ENCODE measurements at places on chromosomes 2 and 18.

GRCh38 chr2:84697895-84698294 lies 181.6 kb downstream of the DNAH6 start:
- DNase-seq: no peak

GRCh38 chr2:98892871-98893270 lies 43.2 kb downstream of the CRACDL start:
- no peak for DNase-seq

DNA sequence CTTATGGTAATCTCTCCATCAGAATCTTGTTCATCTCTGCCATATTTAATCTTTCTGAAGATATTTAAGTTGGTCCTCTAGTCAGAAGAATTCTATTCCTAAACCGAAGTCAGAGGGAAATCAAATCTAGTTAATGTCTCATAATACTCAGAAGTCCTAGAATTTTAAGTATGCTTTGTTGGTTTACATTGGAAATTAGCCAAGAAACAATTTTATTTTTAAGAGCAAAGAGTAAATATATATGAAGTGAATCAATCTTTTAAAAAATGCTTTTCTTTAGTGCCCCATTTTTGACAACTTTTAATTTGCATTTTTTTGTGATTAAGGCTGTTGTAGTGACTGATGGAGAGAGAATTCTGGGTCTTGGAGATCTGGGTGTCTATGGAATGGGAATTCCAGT lies 38.1 kb downstream of the ME2 start:
- no peak for DNase-seq

DNA sequence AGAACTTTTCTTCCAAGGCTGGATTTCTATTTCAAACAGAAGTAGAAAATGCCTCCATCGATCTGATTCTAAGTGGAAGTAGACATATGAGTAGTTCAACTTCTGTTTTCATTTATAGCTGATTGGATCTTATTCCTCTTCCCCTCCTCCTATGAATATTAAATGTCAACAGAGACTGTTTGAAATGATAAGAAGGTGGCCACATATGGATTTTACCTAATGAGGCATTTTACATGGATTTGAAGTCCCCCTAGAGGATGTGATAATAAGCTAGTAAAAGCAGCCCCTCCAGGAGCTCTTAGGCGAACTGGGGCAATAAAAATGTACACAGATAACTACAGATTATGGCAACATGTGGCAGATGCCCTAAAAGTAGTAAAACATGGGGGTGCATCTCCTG lies 71.0 kb downstream of the UPP2 start:
- no peak for DNase-seq

DNA sequence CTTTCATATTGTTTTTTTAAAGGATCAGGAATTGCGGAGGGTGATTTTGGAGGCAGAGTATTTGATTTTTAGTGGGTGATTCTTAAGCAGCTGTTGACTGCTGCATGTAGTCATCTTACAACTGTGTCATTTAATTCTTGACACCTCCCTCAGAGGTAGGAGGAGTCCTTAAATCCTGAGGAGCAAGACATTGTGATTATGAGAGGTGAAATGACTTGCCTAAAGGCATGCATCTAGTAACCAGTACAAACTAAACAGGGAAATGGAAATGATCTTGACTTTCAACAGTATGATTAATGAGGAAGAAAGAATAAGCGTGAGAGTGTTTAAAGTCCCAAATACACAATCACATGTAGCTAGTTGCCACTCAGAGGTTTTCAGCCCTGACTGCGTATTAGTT lies 440.7 kb downstream of the THSD7B start:
- DNase-seq: no peak

- DNase-seq: no peak
These were observed 309.5 kb downstream of the PIK3C3 start for GRCh38 chr18:42264497-42264896.

DNA sequence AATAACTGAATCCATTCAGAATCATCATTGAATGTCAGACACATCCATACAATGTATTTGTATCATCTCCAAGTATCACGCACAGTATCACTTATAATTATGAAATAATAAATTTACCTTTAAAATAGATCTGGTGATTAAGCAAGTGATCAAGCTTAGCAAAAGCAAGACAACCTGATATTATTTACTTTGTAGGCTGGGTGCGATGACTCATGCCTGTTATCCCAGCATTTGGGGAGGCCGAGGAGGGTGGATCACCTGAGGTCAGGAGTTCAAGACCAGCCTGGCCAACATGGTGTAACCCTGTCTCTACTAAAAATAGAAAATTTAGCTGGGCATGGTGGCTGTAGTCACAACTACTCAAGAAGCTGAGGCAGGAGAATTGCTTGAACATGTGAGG lies 421.0 kb upstream of the NETO1 start:
- no peak for DNase-seq

DNA sequence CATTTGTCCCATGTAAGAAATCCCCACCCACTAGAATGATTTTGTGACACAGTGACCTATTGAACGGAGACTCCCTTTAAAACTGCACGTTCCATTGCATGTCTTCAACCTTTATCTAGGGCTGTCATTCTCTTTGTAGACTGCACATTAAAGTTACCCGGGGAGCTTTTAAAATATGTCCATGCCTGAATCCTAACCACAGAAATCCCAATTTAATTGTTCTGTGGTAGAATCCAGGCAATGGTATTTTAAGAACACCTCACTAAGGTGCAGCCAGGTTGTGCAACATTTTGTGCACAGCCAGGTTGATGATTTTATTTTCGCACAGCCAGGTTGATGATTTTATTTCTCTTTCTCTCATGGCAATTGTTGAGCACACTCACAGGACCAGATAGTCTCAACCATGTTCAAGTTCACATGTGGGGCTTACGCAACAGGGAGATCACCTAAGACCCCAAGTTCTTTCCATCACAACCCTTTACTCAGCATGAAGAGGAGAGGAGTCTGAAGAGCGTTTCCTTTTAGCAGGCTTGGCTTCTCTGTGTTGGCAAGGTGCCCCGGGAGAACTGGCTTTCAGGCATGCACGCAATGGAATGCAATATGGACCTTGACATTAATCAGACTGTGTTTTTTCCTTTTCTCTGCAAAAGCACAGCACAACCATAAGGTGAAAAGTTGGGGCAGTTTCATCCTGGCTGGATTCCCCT lies 467.3 kb upstream of the ETAA1 start:
- no peak for DNase-seq

GRCh38 chr2:232526372-232526941 lies 497 bp downstream of the CHRND start:
- no peak for DNase-seq

GRCh38 chr2:239824046-239824694 lies 201.0 kb downstream of the NDUFA10 start:
- peak; percentile 51 for DNase-seq

DNA sequence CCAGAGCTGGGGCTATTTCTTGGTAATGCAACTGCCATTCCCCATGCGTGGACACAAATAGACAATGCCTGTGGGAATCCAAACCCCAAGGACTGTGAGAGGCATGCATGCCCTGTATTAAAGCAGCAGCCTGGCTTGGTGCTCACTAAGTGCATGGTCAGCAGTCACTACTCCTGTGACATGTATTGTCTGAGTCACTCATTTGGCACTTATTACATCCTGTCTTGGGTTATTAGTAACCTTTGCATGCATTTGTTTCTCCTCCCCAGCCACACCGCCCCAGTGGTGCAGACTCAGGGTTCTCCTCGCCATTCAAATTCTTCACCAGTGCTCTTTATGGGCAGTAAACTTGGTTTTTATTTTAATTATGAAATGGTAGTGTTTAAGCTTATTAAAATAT lies 30.2 kb downstream of the PRKCE start:
- no peak for DNase-seq

DNA sequence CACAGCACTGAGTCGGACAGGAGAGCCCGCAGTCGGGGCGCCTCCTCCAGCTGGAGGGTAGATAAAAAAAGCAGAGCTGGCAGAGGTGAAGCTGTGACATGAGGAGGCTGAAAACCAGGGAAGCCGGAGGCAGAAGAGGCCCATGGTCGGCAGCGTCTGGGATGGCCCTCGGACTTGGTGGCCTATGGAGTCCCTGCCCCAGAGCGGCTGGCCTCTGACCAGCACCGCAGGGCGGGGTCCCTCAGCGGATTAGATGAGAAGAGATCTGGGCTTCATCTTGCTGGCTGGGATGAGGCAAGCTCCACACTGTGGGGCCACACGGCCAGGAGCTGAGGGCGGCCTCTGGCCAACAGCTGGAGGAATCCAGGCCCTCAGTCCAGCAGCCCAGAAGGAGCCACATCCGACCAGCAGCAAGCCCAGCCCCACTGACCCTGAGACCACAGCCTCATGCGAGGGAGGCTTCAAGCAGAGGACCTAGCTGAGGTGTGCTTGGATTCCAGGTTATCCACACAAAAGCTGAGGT lies 174.1 kb downstream of the EIPR1 start:
- no peak for DNase-seq

DNA sequence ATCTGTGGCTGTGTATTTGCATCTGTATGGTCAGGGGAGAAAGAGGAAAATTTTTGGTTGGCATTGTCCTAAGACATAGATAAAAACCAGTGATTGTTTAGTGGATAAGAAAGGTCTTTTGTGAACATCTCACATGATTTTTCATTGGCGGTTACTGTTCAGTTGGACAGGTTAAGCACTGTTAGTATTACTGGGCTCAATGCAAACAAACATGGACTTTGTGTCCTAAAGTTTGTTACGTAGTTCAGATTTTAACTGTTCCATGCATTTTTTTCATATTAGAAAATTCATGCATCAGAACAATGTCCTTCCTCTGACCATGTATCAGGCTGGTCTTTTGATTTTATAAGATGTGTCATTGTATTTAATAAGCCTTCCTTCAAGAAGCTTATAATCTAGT lies 368.0 kb downstream of the MEIS1 start:
- DNase-seq: no peak

DNA sequence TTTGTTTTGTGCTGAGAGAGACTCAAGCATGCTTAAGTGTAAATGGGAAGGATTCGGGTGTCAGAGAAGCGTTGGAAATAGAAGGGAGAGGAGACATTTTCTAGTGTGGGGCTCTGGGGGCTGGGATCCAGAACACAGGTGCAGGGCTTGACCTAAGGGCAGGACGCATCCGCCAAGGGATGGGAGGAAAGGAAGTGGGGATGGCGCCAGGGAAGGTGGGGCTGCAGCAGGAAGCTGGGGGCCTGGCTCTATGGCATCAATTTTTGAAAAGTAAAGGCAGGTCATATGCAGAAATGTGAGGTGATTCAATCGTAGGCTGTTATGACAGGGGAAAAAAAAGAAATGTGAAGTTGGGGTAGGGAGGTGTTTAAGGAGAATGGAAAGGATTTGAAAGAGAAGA lies 143.2 kb upstream of the SERTAD2 start:
- DNase-seq: no peak

GRCh38 chr2:71858071-71858470 lies 289.6 kb downstream of the CYP26B1 start:
- no peak for DNase-seq

GRCh38 chr2:218925434-218925833 lies 34.0 kb upstream of the CDK5R2 start:
- no peak for DNase-seq

DNA sequence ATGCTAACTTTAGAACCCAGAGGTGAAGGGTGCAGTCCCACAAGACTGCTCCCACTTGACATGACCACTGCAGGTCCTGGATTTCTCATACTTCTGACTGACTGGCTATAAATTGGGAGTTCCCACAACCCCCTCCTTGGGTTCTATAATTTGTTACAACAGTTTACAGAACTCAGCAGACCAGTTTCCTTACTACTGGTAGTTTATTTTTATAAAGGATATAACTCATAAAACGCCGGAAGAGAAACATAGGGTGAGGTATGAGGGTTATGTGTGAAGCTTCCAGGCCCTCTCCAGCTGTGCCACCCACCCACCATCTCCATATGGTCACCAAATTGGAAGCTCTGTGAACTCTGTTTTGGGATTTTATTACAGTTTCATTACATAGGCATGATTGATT lies 839.6 kb downstream of the TSN start:
- no peak for DNase-seq

DNA sequence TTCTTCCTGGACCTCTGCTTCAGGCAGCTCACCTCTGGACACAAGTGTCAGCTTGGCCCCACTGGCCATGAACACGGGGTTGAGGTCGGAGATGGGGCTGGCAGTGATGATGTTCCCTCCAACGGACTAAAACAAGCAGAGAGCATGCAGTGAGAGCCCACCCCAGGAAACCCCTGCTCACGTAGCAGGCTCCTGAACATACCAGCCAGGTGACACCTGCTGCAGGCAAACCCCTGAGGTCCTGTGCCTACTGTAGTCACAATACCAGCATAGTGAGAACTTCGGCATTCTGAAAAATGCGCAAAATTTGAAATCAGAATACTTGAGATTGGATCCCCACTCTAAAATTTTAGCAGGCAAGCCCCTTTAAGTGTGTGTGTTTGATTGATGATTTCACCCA lies 32.9 kb downstream of the XDH start:
- DNase-seq: no peak

GRCh38 chr18:75775121-75775520 lies 347.6 kb upstream of the SMIM21 start:
- DNase-seq: no peak

DNA sequence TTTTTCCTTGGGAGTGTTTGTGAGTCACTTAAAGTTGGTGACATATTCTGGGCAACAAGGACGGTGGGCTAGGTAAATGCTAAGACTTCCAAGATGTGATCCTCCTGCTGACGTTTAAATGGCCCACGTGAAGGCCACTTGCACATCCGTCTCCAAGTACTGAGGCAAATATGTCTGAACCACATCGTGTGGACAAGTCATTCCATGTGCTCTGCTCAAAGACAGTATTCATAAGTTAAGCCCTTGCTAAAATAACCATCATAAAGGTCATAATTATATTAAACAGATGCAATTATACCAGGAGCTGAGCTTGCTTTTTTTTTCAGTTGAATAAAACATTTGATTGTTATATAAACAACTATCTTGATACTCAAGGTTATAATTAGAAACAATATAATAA lies 44.8 kb downstream of the SPP2 start:
- DNase-seq: no peak

DNA sequence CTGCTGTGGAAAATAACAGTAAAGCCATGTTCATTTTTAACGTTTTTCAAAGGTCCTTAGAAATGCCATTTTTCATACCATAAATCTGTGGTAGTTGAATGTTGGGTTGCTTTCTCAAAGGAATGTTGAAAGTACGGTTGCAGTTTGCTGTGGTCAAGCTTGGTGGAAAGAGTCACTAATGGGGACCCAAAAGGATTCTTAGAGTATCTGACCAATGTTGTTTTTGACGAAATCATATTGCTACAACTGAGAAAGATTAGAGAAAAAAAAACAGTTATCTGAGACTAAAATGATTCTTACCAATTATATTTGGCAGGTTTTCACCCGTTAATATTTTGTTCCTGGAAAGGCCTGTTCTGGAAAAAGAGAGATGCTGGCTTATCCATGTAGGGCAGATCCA lies 439.5 kb upstream of the ETAA1 start:
- DNase-seq: no peak

- DNase-seq: no peak
These were observed 11.9 kb upstream of the SLC14A1 start for GRCh38 chr18:45712061-45712460.

- DNase-seq: no peak
These were observed 199.8 kb downstream of the PLCL1 start for GRCh38 chr2:198004173-198004572.

GRCh38 chr18:34738175-34738894 lies 28.2 kb downstream of the DTNA start:
- no peak for DNase-seq

Data from NCI-H2107 (cell line).